Stimulated activated CD8-positive, alpha-beta memory T cell treated with anti-CD3 and anti-CD28 coated beads, Interleukin-2, amount 100 ng/mL, for 48 hours (primary cell): ENCODE measurements at places on chromosomes 6 and 20.

DNA sequence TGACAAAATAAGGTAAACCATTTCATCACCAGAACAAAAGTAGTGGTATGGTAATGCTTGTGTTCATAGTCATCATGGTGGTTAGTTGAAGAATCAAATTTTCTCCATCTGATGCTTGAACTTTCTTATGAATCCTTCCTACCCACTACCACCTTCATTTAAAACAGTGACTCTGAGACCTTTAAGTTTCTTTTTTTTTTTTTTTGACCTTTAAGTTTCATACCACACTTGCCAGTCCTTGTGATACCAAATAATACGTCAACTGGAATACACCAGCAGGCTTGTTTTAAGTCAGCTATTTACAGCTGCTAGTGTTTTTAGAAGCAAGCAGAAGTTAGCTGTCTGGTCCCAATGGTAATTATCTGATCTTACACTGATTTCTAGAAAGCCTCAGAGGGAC lies 413.4 kb upstream of the SOX4 start:
- no peak for DNase-seq

GRCh38 chr6:16979677-16980370 lies 122.0 kb upstream of the STMND1 start:
- DNase-seq, result no peak

GRCh38 chr20:32165836-32166545 lies 41.6 kb downstream of the PLAGL2 start:
- DNase-seq, result no peak

- no peak for DNase-seq
Measured at GRCh38 chr6:22668307-22668706, 98.9 kb downstream of the HDGFL1 start.

DNA sequence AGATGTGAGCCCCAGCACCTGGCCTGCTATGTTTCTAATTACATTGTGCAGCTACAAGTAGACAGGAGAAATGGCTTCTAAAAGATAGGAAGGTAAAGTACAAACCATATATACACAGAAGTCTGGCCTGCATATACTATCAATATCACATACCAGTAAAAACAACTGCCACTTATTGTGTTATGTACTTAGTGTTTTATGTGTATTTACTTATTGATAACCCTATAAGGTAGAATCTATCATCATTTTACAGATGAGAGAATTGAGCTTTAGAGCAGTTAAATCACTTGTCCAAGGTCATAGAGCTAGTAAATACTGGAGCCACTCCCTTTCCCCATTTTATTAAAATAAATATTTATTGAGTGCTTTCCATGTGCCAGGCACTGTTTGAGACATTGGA lies 102.4 kb upstream of the PRDM1 start:
- DNase-seq, result no peak

DNA sequence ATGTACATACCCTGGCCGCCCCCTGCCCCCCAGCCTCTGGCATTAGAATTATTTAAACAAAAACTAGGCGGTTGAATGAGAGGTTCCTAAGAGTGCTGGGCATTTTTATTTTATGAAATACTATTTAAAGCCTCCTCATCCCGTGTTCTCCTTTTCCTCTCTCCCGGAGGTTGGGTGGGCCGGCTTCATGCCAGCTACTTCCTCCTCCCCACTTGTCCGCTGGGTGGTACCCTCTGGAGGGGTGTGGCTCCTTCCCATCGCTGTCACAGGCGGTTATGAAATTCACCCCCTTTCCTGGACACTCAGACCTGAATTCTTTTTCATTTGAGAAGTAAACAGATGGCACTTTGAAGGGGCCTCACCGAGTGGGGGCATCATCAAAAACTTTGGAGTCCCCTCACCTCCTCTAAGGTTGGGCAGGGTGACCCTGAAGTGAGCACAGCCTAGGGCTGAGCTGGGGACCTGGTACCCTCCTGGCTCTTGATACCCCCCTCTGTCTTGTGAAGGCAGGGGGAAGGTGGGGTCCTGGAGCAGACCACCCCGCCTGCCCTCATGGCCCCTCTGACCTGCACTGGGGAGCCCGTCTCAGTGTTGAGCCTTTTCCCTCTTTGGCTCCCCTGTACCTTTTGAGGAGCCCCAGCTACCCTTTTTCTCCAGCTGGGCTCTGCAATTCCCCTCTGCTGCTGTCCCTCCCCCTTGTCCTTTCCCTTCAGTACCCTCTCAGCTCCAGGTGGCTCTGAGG lies 7.6 kb downstream of the CDKN1A start:
- DNase-seq, result no peak

DNA sequence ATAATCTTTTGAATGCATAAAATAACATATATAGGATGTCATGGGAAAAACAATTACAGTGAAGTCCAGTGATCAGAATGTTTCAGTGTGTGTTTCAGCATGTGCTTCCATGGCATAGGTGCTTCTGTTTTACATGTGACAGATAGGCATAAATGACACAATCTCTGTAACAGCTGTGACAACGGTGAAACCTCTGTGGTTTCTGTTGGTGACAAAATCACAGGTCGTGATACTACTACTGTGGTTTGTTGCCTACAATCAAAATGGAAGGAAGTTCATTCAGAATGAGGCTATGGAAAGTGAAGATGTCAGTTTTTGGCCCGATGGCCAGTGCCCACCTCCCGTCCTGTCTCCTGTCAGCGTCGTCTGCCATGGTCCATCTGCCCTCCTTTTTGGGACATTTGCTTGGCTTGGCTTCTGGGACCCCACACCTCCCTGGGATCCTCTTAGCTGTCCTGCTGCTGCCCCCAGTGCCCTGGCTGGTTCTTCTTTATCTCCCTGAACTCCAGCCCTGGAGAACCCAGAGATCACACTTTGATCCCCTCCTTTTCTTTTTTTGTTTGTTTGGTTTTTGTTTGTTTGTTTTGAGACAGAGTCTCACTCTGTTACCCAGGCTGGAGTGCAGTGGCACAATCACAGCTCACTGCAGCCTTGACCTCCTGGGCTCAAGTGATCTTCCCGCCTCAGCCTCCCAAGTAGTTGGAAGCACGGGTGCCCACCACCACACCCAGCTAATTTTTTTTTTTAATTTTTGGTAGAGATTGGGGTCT lies 79.3 kb upstream of the NAA20 start:
- no peak for DNase-seq
